Activated T-helper 9 cell treated with anti-CD3 and anti-CD28 coated beads, Interleukin-2, amount 50 U/mL, for 16 hours (primary cell): ENCODE measurements at places on chromosomes 16 and 17.

- no peak for DNase-seq
These were observed 45.8 kb downstream of the TEX2 start for GRCh38 chr17:64217249-64217691.

GRCh38 chr16:63938661-63939060, 1183.2 kb downstream of the CDH11 start:
- no peak for DNase-seq

GRCh38 chr17:12342609-12343435, 322.1 kb downstream of the MAP2K4 start:
- DNase-seq = no peak

- DNase-seq = no peak
These were observed 358.6 kb upstream of the ASIC2 start for GRCh38 chr17:33651686-33652085.

GRCh38 chr16:71648162-71648561, 22.2 kb downstream of the MARVELD3 start:
- DNase-seq = no peak

GRCh38 chr17:16301963-16302855, 51.1 kb downstream of the CENPV start:
- DNase-seq = no peak

DNA sequence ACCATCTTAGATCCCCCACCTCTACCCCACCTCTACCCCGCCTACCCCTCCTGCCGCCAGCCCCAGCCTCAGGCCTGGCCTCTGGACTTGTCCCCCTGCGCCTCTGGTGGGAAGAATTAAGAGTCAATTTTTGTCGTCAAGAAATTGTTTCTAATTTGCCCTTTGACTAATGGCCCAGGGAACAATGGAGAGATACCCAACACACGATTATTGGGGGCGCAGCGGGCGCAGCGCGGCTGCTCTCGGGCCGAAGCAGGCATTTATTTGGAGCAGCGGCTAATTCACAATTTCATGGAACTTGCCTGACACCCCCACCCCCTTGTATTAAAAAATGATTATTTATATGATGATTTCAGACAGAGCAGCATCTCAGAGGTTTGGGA, 4.4 kb upstream of the BAHCC1 start:
- no peak for DNase-seq

DNA sequence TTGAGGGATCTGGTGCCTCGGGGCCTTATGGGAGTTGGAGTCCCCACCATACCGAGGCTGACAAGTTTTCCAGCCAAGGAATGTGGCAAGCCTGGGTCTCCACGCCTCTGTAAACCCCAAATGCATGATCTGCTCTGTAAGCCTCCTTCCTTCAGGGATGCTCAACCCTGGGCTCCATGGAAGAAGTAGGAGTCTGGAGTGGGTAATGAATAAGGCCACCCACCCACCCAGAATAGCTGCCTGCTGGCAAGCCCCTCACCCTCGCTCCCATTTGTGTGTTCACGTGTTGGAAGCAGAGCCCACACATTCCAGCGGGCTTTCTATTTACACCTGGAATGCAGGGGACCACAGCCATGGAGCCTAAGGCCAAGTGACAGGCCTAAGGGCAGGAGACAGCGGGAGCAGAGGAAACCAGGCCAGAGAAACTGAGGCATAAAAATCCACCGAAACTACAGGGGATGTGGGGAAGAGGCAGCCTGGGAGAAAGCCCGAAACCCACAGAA, 4.4 kb downstream of the DLG4 start:
- DNase-seq = no peak

DNA sequence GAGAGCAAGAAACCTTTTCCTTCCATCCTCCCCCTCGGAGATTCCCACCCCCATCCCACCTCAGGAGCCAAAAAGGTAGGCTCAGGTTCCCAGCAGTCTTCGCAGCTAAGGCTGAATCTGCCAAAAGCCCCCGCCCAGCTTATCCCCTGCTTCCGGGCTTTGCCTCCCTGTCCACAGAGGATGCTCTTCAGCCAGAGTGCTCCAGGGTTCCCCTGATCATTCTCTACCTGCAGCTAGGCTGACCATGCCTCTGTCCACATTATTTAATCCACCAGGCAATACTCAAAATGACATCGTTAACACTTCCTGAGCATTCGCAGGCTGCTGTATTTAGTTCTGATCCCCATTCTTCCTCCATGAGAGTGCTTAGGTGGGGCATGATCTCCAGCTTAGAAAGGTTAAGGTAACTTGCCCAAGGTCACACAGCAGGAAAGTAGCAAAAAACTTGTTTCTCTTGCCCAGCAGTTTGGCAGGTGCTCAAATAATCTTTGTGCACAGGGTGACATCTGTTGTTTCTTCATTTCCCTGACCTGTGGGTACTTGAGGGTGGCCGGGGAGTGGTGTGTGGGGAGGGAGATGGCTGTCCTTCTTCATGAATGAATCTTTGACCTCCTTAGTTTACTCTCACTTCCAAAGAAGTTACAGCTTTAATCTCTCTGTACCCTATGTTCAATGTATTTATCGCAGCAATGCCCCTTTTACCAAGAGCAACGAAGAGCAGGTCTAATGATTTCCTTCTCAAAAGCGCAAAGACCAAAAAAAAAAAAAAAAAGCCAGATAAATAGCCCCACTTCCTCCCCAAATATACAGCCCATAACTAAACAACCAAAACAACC, 848 bp upstream of the TBKBP1 start:
- no peak for DNase-seq

- no peak for DNase-seq
These were observed 25.6 kb downstream of the ADORA2B start for GRCh38 chr17:15970500-15970899.

GRCh38 chr17:59796785-59797205, 89.3 kb downstream of the VMP1 start:
- no peak for DNase-seq

DNA sequence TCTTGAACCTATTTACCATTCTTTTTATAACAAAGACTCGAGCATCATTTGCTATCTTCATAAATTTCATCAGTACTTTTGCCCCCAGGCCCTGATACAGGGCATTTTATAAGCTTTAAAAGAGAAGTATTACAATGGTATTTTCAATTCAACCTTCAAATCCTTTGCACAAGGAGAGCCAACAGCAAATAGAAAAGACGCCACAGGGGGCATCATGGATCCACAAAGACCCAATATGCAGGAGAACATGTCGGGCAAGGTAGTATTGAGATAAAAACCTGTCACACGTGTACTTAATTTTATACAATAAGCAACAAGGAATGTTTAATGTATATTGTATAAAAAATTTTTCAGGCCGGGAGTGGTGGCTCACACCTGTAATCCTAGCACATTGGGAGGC, 10.2 kb downstream of the MAP3K14 start:
- no peak for DNase-seq

DNA sequence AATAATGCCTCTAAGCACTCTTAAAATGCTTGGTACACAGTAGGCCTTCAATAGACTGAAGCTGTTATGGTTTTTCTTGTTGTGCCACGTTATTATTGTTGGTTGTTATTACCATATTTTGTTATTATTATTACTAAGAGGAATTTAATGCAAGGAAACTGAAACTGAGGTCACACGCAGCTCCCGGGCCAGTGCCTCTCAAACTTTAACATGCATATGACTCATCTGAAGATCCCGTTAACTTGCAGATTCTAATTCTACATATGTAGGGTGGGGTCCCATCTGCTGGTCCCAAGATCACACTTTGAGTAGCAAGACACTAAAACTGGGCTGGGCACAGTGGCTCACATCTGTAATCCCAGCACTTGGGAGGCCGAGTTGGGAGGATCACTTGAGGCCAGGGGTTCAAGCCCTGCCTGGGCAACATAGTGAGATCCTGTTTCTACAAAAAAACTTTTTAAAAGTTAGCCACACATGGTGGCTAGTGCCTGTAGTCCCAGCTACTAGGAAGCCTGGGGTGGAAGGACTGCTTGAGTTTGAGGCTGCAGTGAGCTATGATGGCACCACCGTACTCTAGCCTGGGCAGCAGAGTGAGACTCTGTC, 888 bp downstream of the ACSM5 start:
- no peak for DNase-seq

GRCh38 chr16:69169051-69169450, 17.9 kb upstream of the SNTB2 start:
- no peak for DNase-seq

DNA sequence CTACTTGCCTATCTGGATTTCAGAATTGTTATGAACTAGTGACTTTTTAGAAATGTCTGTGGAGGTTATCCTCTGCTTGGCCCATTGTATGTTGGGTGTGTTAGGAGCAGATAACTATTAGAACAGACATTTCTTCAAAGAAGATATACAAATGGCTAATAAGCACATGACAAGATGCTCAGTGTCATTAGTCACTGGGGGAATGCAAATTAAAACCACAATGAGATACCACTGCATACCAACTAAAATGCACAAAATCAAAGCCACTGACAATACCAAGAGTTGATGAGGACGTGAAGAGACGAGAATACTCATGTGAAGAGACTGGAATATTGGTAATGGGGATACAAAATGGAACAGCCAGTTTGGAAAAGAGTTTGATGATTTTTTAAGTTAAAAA, 39.2 kb downstream of the CEP112 start:
- no peak for DNase-seq

DNA sequence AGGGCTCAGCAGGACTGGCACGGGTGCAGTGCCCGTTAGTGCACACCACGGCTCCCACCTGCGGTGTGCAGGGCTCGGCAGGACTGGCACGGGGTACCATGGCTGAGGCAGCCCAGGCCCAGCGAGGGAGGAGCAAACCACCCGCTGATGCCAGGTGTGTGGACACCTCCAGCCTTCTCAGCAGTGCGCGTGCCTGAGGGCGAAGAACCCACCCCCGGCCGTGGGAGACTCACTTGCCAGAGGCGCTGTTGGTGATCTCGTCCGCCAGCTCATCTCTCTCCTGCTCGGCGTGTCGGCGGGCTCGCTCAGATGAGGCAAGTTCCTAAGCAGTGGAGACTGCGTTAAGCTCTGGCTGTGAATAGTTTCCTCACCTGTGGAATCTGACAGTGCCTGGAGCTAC, 45.4 kb downstream of the NDEL1 start:
- DNase-seq = no peak

DNA sequence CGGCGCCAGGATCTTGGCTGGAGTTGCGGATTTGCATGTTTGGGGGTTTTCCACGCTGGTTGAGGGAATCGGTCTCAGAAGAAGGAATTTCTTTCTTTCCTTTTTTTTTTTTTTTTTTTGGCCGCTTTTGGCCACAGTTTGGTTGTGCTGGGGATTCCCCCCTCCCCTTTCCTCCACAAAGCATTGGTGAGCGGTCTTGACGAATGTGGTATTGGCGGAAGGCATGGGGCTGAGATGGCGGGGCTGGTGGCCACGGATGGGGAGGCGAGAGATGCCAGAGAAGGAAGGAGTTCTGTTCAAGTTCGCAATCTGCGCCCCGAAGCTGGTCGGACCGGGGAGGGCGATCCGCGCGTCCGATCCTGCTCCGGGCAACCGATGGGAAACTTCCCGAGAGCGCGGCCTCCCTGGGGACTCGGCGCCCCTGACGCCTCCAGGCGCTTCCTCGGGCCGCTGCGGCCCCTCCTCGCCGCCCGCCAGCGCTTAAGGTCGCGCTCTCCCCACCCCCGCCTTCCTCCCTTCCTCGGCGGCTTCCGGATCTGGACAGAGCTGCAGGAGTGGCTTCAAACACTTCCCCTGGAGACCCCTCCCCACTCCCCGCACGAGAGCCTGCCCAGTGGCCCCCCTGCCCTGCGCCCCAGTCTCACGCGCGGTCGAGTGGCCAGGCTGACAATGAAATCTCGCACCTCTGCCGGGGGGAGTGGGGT, 43.2 kb downstream of the RAI1 start:
- no peak for DNase-seq

DNA sequence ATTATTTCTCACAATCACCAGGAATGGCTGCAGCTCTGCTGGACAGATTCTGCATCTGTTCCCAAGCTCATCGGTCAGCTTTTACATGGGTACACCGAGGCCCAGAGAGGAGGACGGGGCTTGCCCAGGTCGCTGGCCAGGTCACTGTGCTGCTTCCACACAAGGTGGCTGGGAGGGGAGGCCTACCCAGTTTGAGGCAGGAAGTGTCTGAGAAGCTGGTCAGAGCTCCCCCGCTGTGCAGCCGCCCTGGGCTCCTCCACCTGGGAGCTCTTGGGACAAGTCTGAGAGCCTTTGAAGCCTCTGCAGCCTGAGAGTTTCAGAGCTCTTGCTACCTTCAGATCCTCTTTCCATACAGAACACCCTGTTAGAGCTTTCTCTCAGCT, 143.3 kb downstream of the CLEC16A start:
- DNase-seq = no peak

DNA sequence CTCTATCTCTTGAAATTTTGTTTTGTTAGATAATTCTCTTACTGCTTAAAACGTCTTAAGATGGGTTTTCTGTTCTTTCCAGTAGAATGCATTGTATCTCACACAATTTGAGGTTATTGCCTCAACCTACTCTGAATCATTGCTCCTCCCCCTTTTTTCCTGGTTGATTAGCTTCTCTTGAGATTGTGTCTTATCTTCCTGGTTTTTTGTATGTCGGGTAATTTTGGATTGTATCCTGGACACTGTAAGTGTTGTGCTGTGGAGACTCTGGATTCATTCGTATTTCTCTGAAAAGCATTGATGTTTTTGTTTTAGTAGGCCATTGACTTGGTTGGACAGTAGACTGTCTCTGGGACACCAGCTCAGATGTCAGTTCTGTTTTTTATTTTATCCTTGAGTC, 26.1 kb downstream of the PRKCB start:
- no peak for DNase-seq

DNA sequence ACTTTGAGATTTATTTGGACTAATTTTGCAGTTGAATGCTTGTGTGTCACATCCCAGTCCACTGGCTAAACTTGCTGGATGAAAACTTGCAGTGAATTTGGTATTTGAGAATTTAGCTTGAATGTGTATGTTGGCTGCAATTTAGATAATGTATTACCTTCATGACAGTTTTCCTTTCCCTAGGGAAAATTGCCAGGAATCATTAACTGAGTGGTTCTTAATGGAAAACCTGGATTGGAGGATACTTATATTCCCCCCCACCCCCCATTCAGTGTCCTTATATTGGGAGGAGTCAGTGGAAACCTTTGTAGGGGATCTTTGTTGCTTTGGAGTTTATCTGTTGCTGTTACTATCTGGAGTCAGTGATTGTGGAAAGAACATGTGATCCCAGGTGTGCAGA, 67.6 kb downstream of the KPNA2 start:
- no peak for DNase-seq

DNA sequence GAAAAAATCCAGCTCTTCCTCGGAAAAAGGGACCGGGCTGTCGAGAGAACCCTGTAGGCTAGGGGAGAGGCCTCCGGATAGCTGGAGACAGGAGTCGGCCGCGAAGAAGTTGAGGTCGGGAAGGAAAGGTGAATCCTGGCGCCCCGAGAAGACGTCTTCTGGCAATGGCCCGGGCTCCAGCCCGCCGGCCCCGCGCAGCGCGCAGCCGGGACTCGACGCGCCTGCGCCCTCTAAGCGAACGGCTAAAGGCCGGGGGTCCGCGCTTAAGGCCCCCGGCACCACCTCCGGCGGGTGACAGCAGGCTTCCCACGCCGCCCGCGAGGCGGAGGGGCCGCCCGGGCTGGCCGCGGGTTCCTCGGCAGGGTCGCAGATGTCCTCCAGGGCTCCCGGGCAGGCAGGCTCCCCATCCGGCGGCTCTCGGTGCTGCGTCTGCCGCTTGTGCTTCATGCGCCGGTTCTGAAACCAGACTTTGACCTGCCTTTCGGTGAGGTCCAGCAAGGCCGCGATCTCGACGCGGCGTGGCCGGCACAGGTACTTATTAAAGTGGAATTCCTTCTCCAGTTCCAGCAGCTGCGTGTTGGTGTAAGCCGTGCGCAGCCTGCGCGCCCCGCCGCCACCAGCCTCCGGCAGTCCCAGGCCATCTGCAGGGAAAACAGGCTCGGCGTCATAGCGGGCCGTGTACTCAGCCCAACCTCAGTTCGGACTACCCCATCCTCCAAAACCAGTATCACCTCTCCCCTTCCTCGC, 1.6 kb downstream of the HOXB2 start:
- peak; percentile 28 for DNase-seq

GRCh38 chr16:15958703-15959348, 9.4 kb downstream of the ABCC1 start:
- no peak for DNase-seq
